ENCODE measurements at places on chromosomes 2 and 18.

GRCh38 chr2:74017223-74017622 is 32.5 kb downstream of the TET3 start:
- DNase-seq, result no peak

GRCh38 chr18:3663870-3664512 is 214.0 kb downstream of the TGIF1 start:
- no peak for DNase-seq

DNA sequence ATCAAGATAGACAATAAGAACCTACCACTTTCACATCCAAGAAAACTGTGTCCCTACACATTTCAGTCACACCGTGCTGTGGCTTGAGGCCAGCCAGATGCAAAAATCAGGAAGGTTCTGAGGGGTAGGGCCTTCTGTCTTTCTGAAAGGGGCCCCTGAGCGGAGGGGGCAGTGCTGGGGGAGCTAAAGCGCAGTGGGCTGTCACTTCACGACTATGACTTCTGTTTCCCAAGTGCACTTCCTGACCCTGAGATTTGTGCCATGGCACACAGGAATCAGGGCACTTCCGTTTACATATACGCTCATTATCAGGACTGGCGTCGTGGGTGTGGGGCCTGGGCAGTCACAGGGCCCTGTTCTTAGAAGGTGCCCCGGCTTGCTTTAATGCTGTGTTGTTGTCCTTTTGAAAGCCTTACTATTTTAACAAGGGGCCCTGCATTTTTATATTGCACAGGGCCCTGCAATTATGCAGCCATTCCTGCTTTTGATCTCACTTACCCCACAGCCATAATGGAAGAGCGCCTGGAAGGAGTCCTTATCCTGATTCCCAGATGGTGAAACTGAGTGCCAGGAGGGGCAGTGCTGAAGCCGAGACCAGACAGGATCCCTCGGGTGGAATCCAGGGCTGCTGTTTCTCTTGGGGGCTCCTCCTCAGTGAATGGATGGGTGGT is 620 bp downstream of the NGEF start:
- no peak for DNase-seq

DNA sequence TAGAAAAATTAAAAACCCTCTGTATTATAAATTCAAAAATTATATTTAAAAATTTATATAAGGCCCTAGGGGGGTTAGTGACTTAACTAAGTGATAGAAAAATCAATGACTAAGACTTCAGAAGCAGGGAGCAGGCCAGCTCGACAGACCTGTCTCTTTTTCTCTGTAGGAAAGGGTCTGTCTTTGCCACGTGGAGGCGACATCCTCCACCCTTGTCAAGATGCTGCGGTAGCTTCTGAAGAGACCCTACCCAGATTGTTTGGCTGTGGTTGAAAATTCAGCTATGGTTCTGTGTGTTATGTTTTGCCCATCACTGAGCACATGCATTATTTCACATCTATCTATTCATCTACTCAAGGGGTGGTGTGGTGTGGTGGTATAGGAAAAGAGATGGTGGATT is 8.2 kb upstream of the SLC4A3 start:
- no peak for DNase-seq

- DNase-seq, result no peak
Measured at GRCh38 chr18:10190564-10190963, 263.9 kb upstream of the APCDD1 start.

DNA sequence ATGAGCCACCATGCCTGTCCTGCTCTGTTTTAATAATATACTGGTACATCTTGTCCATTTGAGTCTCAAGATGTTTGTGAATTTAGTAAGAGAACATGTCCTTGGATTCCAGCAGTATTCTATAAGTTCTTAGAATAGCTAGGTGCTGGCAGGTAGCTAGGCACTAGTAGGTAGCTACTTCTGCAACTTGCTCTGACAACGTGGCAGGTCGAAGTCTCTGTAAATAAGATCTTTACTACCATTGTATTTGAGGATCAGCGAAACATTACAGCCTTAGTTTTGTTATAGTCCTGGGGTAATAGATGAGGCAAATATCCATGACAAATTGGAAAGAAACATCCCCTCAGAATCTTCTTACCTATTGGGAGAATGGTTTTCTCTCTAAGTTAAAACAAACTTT is 14.2 kb upstream of the PRELID3A start:
- no peak for DNase-seq

DNA sequence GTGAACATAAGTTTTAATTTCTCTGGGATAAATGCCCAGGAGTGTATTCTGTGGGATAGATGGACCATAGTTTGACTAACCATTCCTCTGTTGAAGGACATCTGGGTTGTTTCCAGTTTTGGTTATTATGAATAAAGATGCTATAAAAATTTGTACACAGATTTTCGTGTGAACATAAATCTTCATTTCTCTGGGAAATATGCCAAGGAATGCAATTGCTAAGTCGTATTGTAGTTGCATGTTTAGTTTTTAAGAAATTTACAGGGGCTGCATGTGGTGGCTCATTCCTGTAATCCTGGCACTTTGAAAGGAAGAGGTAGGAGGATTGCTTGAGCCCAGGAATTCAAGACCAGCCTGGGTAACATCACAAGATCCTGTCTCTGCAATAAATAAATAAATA is 6.9 kb upstream of the SLC11A1 start:
- no peak for DNase-seq

DNA sequence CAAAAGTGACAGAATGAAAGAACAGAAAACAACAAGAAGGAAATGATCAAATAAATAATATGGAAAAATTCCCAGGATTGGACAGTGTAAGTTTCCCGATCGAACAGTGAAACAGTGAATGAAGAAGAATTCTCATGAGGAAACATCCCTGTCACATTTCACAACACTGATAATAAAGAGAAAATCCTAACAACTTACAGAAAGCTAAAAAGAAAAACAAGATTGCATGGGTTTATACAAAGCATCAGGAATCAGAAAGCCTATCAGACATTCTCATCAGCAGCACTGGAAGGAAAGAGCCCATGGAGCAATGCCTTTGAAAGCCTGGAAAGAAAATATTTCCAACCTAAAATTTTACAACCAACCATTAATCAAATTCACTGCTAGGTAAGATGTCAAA is 9.9 kb upstream of the COL6A3 start:
- DNase-seq, result no peak

GRCh38 chr2:62277688-62278087 is 81.8 kb downstream of the B3GNT2 start:
- no peak for DNase-seq

- DNase-seq, result no peak
Measured at GRCh38 chr2:142944264-142944663, 66.8 kb downstream of the KYNU start.

- DNase-seq, result no peak
Measured at GRCh38 chr2:240284503-240285259, 144.2 kb upstream of the OTOS start.

- DNase-seq, result no peak
Measured at GRCh38 chr2:132560562-132560961, 109.4 kb downstream of the LYPD1 start.

DNA sequence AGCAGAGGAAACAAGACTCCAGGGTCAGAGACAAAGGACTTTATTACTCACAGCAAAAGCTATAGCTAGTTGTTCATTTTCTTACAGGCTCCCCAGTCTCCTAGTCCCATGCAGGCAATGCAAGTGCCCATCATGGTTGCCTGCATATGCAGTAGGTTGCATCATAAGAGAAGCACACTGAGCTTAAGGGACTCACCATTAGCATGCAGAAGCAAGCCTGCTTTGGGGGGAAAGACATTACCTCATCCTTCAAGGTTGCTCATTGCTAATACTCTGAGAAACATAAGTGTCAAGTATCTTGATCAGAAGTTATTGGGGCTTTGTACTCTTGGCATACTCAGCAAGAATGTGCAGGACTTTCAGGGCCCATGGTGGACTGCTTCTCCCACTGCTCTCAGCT is 114.6 kb upstream of the CCDC68 start:
- DNase-seq, result no peak

- DNase-seq, result no peak
Measured at GRCh38 chr2:204542982-204543608, 2.2 kb upstream of the PARD3B start.

GRCh38 chr2:121810959-121811853 is 55.8 kb downstream of the TSN start:
- DNase-seq, result no peak

DNA sequence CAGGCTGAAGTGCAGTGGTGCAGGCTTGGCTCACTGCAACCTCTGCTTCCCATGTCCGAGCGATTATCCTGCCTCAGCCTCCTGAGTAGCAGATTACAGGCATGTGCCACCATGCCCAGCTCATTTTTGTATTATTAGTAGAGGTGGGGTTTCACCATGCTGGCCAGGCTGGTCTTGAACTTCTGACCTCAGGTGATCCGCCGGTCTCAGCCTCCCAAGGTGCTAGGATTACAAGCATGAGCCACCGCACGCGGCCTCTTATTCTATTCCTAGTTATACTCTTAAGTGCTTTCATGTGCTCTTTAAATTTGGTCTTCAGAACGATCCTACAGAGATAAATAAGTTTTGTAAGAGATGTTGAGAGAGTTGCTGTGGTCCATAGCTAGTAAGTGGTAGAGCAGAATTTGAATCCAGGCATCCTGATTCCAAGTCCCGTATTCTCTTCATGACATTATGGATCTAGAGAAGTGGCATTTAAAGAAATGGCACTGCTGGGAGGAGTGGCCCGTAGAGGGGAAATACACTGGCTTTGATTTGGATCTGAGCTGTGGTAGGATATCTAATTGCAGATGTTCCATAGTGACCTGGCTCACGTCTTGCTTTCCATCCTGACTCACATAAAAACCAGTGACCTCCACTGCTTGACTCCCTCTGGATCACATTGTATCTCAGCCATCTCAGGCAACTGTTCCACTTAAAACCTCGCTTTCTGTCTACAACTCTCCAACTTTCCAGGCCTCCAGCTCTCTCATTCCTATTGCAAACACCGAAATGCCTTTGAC is 22.8 kb upstream of the ME2 start:
- DNase-seq, result no peak

- no peak for DNase-seq
Measured at GRCh38 chr2:43201497-43201896, 24.9 kb downstream of the ZFP36L2 start.

DNA sequence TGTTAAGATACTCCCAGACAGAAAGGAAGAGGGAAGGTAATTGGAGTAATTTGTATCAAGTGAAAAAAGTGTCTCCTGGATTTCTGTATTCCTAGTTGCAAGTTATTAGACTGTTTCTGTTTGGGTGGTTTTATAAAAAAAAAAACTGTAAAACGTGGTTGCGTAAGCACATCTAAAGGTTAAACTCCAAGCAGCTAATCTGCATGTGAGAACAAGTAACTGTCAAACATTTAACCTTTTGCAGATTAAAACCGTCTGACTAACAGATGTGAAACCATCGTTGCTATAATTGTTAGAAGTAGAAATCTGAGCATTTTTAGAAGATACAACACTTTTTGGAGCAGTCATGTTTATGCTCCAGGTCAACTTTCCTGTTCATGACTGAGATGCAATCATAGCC is 72.3 kb downstream of the AFF3 start:
- DNase-seq, result no peak

DNA sequence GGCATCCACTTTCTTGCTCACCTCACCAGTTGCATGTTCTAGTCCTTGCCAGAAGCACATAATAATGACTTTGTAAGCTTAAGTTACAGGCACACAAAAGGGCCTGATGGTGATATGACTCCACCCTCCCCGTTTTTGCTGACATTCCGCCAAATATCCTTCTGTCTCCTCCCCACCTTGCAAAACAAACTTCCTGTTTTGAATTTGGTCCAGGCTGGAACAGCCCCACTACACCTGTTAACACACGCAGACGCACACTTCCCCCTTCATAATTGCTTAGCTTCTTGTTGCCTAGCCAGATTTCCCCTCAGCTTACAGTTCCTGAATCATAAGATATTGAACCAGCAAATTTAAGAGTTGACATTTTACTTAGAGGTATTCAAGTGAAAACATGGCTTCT is at the start of gene MGAT5:
MGAT5 (plus strand) TSS at position 269 of the 400 bp plus-strand sequence. CDS start 332 bp downstream, outside the sequence.
- no peak for DNase-seq

- no peak for DNase-seq
Measured at GRCh38 chr2:108222261-108222660, 17.5 kb upstream of the SULT1C3 start.

DNA sequence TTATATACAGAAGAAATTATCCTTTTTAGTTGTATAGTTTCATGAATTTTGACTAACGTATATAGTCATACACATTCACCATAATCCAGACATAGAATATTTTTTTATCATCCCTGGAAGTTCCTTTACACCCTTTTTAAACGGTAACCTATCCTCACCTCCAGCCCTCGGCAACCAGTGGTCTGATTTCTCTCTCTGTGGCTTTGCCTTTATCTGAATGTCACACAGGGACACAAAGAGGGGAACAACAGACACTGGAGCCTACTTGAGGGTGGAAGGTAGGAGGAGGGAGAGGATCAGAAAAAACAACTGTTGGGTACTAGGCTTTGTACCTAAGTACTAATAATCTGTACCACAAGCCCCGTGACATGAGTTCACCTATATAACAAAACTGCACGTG is 191.9 kb downstream of the MC4R start:
- DNase-seq, result no peak

- DNase-seq, result no peak
Measured at GRCh38 chr2:4053769-4054493, 350.6 kb downstream of the DCDC2C start.

DNA sequence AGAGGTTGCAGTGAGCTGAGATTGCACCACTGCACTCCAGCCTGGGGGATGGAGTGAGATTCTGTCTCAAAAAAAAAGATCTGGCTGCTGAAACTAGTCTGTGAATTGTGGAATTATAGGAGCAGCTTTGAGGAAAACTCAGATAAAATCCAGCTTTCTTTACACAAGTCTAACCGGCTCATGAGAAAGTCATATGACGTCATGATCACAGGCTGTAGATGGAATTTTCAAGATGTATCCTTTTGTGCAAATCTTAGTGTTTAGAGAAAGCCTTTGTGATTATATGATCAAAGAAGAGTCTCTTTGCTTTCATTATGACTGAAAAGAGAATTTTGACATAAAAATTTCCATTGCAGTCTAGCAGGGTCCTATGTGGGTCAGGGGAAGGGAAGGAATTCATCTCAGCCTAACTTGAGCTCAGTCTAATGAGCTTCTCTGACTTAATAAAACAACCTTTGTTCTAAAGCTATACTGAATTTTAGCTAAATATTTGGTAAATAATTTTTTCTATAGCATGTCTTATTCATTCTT is 90.2 kb upstream of the NCK2 start:
- no peak for DNase-seq

- no peak for DNase-seq
Measured at GRCh38 chr2:214192711-214193110, 218.1 kb upstream of the VWC2L start.

DNA sequence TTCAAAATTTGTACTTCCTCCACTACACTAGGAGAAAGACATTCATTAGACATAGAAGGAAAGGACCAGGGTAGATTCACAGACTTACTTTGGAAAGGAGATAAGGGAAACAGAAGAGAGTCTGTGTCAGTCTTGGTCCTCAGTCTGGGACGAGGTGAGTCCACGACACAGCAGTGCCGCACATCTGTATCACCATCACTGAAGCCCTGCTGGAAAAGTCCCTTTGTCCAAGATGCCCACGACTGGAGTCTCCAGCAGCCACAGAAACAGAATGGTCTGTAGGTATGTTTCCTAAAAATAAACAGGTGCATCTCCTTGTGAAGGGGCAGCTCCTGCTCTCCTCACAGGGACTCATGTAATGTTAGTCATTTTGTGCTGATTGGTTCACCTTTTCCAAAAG is 27.4 kb downstream of the COX7A2L start:
- DNase-seq, result no peak

Measured in stimulated activated naive CD4-positive, alpha-beta T cell treated with Interleukin-2 at 50 U/mL for 16 hours (primary cell).